ENCODE measurements at places on chromosomes 4 and X. TPM values are rescaled to one million over a fixed set of nuclear protein-coding genes. Genes with fewer than 3 reads are reported as not detected.

PCDH19 gene
- total RNA-seq: not detected

MAGEA11 gene
- total RNA-seq: not detected

DCAF16 gene
- 69.9 TPM for total RNA-seq

TCP11X2 gene
- not detected for total RNA-seq

POU4F2 gene
- total RNA-seq: not detected

GLUD2 gene
- total RNA-seq: 0.24 TPM

H2BW2 gene
- total RNA-seq: not detected

SYAP1 gene
- total RNA-seq: 18.0 TPM

NAP1L2 gene
- 2.0 TPM for total RNA-seq

CXCL8 gene
- 0.32 TPM for total RNA-seq

SYP gene
- 1.2 TPM for total RNA-seq

MGAT4D gene
- not detected for total RNA-seq

GAGE12H gene
- not detected for total RNA-seq

NDNF gene
- total RNA-seq: not detected

CFI gene
- not detected for total RNA-seq

Measured in B cell (primary cell).